ENCODE measurements at places on chromosomes 6 and 20.

DNA sequence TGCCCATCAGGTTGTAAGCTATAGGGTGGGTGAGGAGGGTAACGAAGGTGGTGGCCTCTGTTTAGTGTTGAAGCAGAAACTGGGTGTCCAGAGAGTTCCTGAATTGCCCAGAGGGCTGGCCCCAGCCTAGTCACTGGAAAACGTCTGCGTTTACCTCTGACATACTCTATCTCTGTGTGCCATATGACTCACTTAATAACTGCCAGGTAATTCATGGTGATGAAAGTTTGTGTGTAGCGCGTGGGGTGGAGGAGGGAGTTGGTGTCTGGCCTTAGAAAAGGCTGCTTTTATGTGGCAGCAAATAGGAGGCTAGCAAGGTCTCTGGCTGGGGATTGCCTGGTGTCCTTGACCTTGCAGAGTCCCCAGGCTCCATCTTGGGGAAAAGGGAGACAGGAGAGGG, 47.3 kb downstream of the SLC35D3 start:
- no peak for DNase-seq

GRCh38 chr20:23144856-23145255, 58.7 kb upstream of the CD93 start:
- DNase-seq, result no peak

GRCh38 chr20:56368351-56369134, 9.8 kb downstream of the FAM210B start:
- DNase-seq, result no peak

DNA sequence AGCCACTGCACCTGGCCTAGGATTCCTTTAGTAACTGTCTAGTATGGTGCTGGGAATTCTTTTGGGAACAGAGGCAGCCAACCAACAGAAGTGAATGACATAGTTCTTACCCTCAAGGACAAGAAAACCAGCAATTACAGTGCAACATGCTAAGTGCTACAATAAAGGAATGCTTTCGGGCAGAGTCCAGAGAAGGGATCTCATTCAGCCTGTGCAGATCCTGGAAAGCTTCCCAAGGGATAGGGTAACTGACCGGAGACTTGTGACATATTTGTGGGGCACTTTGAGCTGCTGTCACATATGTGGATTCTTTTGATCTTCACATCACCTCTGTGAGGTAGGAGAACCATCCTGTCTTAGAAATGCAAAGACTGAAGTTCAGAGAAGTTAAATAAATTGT, 46.8 kb downstream of the C6orf15 start:
- DNase-seq, result no peak

GRCh38 chr6:91340896-91341395, 754.1 kb upstream of the MAP3K7 start:
- DNase-seq, result no peak

DNA sequence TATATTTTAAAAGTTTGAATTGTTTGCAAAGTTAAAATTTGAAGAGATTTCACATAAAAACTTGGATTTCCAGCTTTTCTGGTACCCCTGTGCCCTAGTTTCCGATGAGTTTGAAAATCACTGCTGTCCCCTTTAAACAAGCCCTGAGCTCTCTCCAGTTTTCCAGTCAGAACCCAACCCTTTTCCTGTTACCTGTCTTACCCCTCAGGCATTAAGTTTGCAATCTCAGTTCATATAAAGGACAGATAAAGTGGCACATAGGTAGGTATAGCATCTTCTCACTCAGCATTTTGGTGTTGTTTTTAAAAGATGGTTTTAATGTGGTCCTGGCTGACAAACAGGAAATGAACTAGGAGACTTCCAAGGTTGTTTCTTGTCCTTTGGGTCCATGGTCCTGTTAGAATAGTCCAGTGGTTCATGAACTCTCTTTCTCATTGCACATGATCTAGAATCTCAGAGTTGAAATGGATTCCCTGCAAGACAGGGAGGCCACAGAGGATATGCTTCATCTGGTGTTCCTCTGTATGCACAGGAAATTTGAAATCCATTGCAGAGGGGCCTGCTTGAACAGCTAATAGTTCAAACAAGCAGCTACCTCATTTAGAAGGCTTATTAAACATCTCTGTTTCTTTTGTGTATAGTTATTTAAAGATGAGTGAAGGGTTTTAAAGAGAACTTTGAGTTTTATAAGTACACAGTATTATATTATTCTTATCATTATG, 82.7 kb downstream of the JAG1 start:
- no peak for DNase-seq

DNA sequence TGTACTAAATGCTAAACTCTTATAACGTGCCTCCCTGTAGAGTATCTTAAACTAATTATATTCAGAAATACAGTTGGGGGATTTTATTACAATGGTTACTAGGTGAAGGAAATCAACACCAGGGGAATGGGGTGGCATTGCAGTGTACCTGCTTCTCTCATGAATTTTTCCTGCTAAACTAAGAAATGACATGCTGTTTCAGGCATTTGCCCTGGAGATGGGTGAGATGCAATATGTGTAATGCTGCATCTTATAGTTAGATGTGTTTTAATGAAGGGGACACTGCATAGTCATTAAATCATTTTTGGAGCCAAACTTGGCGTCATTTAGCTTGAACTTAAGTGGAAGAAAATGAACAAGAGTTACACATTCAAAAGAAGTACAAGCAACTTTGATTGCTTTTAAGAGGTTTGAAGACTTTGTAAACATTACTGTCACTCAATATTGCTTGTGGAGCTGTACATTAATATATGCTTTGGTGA, 4.3 kb downstream of the EYA4 start:
- no peak for DNase-seq

- DNase-seq, result no peak
Observed at GRCh38 chr6:45314146-45314545, 14.0 kb upstream of the RUNX2 start.

DNA sequence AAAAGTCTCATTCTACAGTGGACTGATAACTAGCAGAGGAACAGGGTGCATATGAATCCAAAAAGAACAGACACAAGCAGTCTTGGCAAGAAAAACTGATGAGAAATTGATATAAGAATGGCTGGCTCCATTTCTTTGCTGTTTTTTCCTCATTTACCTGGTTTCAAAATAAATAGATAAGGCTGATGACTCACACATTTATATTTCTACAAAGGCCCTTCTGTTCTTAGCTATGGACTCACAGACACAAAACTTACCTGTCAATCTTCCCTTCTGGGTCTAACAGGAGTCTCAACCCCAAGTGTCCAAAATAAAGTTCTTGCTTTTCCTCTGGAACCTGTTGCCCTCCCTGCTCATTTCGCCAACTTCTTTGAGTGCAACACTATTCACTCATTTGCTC, 941 bp downstream of the SLC17A4 start:
- no peak for DNase-seq

GRCh38 chr6:16359563-16359962, 121.2 kb downstream of the GMPR start:
- DNase-seq, result no peak

DNA sequence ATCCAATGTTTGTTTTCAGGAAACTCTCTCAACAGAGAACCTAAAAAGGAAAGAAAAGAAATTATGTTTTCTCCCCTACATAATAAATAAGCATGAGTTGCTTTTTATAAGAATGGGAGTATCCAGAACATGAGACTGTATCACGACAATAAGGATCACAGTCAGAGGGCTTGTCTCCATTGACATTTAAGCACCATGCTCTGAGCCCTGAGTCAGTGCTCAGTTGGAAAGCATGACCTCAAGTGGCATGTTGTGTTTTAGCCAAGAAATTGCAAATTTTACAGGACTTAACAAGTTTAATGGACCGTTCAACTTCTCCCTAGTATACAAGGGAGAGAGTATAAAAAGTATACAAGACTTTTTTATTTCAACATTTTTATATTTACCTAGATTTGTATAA, 431.6 kb downstream of the GJA1 start:
- no peak for DNase-seq

GRCh38 chr6:132872923-132873322, 58.6 kb downstream of the RPS12 start:
- no peak for DNase-seq

DNA sequence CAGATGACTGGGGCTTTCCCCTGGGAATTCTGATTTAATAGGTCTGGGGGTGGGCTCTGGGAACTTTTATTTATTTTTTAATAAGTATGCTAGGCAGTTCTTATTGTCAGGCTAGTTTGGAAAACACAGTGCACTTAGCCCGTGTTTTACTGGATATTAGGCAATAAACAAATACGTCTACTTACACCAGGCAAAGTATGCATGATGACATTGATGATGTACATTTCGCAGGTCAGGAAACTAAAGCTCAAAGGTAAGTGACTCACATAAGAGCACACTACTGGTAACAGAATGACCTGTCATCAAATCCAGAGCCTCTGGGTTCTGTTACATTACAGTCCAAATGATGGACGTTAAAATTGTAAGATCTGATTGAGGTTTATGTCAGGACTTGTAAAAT, 144.4 kb upstream of the EXOC2 start:
- DNase-seq, result no peak

DNA sequence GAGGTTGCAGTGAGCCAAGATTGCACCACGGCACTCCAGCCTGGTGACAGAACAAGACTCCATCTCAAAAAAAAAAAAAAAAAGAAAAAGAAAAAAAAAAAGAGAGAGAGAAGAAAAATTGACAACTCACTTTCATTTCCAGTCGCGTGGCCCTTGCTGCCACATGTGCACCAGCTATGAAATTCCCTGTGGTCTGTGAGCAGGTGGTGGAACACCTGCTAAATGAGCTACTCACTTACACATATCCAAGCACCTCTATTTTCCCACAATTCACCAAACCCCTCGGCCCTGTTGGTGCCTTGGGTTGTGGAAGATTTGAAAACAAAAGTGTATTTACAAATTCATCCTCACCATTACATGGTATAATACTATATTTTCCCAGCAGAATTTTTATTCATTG, 105.2 kb upstream of the ASF1A start:
- no peak for DNase-seq

GRCh38 chr6:32885698-32886286, 31.8 kb downstream of the PSMB9 start:
- peak; percentile 54 for DNase-seq

DNA sequence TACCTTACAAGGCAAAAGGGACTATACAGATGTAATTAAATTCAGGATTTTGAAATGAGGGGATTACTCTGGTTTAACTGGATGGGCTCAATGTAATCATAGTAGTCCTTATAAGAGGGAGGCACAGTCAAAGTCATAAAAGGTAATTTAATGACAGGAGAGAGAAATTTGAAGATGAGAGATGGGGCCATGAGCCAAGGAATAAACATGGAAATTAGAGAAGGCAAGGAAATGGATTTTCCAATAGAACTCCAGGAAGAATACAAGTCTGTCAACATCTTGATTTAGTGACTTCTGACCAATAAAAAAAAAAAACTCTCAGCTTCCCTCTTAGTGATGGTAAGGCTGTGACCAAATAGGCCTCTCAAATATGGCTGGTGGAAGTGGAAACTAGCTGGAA, 101.9 kb upstream of the BEND3 start:
- no peak for DNase-seq

DNA sequence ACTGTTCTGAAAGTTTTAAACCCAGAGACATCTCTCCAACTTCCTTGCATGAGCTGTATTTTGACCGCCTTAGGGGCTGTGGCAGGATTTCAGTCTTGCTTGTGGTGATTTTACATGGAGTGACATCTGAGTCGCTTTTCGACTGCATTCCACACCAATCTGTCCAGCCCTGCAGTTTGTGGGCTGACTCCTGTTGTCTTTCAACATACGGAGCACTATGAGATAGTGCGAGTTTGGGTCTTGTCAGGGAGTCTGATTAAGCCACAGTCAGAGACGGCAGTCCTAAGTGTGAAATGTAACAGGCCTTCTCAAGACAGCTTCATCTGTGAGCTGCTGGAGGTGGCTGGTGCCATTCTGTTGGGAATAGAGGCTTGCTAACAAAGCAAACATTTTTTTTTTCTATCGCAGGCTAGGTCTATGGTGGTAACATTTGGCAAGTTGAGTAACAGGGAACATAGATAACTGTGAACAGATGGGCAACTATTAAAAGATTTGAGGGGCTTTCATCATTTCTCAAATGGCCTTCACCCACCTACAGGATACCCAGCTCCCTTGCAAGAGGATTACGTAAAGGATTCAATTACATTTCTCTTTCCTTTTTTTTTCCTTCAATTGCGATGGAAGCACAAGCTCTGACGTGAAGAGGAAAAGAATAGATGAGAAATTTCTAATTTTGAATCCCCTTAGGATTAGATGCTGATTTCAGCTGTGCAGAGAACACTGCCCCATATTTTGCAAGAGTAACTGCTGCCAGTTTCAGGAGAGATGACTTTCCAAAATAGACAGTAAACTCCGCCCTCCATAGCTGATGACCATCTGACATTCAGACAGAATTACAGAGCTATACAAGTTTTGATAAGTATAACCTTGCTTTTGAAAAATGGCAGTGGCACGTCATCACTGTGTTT, 25.1 kb downstream of the CAP2 start:
- peak; percentile 41 for DNase-seq

DNA sequence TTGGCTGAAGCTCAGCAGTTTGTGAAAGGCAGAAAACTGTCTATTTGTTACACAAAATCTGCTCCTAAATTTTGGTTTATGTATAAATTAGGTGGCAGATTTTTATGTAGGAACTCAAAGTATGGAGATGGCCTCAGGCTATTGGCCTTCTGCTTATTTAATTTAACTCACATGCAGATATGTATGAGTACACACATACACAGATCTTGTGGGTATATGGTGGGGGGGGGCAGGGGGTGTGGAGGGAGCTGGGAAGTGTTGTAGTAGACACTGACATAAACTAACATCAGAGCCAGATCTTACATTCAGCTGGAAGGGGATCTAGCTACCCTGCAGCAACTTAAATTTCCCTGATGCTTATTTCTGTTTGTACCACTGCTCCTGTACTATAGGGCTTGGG, 170.8 kb downstream of the EPM2A start:
- no peak for DNase-seq

DNA sequence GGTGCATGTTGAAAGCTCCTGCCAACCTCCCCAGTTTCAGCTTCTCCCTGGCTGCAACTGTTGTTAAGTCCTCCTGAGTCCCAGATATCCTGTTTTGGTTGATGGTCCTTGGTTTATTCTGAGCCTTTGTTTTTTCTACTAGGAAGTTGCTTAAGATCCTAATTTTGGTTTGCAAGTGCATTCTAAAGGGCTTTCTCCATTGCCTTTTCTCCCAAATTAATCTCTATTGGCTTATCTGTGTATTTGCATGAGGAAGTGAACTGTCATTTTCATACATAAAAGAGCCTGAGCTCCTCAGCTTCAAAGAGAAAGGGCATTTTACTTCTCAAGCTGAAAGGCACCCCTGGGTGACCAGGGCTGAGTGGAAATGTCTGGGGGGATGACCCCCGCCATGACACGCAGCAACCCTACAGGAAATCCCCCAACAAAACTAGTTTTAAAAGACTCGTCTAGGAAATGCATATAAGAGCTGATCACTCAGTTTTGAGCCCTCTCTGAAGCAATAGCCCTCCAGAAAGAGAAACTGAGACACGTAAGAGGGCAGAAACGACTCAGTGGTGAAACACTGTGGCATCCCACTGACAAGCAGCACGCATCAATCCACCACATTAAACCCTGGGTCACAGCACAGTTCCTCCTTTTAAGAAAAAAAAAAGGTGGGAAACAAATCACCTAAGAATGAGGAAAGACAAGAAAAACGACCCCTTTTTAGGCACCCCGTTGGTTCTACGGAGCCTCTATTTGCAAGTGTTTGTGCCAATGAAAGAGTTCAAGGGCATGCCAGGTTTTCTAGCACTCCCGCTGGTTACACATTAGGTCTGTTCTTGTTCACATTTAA, 140.9 kb downstream of the THBS2 start:
- no peak for DNase-seq

Measured in HTR-8/SVneo (cell line).